CMK (cell line): ENCODE measurements at places on chromosomes 4 and X.

DNA sequence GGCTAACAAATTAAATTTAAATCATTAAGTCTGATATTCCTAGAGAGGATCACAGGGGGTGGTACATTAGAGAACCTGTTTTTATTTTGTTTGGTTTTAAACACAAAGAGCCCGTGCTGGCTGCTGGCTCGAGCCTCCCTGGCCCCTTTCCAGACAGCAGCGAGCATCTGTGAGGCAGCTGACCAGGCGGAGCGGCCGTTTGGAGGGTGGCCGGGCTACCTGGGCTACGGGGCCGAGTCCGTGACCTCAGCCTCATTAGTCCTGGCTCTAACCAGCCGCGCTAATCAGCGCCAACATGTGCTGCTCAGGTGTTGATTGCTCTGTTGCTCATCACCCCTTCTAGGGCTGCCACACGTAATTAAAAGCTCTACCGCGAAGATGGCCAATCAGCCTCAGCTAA, 35.3 kb downstream of the DCTD start:
- DNase-seq = no peak

GRCh38 chrX:21840193-21840545, 752 bp downstream of the MBTPS2 start:
- DNase-seq = no peak

DNA sequence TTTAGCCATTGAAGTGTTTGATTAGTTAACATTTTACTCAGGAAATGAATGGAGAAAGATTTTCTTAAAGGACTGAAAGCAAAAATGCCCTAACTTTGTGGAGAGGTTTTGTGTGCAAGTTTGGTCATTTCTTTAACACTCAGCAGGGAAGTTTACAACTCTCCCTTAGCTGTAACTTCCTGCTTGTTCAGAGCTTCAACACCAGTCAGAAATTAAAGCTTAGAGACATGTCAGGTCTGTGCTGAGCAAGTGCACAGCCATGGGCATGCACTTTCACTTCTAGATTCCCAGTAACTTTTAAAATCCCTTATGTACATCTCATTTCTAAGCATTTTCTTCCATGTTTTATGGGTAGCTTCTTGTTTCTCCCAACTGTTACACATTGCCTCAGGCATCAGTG, 326.0 kb downstream of the ACTRT1 start:
- DNase-seq = no peak

DNA sequence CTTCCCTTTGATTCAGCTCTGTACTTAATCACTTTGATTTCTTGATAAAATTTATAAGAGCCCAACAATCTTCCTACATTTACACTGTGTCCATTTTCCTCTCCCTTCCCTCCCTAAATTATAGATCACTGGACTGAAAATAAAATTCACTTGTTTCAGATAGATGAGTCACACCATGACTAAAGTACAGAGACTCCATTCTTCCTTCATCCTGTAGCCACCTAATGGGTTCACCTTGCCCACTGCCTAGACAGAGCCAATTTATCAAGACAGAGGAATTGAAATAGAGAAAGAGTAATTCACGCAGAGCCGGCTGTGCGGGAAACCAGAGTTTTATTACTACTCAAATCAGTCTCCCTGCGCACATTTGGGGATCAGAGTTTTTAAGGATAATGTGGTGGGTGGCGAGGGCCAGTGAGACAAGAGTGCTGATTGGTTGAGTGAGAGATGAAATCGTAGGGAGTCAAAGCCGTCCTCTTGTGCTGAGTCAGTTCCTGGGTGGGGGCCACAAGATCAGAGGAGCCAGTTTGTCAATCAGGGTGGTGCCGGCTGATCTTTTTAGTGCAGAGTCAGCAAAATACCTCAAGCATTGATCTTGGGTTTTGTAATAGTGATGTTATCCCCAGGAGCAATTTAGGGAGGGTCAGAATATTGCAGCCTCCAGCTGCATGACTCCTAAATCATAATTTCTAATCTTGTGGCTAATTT, 71.3 kb upstream of the MED14 start:
- no peak for DNase-seq

DNA sequence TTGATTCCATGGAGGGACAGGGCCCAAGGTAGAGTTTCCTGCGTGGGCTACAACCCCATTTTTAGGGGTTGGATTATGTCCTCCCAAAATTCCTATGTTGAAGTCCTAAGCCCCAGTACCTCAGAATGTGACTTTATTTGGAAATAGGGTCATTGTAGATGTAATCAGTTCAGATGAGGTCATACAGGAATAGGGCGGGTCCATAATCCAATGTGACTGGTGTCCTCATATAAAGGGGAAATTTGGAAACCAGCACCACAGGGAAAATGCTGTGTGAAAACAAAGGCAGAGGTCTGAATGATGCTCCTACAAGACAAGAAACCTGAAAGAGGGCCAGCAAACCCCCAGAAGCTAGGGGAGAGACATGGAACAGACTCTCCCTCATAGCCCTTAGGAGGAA, 31.1 kb upstream of the MAMLD1 start:
- no peak for DNase-seq

DNA sequence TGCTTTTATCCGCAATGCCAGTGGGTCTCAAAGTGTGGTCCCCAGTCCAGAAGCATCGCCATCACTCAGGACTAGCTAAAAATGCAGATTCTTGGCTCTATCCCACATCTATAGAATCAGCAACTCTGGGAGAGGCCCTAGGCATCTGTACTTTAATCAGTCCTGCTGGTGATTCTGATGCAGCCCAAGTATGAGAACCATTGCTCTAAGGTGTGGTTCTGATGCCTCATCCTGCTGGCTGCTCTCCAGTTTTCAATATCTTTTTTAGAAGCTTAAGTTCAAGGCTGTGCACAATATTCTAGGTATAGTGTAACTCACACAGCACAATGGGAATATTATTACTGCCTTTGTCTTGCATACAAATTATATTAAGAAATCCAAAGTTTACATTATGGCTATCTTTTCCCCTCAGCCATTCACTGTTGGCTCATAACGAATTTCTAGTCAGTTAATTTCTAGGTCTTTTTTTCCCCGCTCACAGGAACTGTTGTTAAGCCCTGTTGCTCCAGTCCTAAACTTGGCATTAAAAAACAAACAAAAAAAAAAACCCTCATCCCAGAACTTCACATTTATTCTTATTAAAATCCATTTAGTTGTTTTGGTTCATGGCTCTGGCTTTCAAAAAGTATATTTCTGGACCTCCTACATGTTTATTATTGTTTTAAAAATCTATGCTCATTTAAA, 109.1 kb downstream of the PHEX start:
- DNase-seq = no peak

DNA sequence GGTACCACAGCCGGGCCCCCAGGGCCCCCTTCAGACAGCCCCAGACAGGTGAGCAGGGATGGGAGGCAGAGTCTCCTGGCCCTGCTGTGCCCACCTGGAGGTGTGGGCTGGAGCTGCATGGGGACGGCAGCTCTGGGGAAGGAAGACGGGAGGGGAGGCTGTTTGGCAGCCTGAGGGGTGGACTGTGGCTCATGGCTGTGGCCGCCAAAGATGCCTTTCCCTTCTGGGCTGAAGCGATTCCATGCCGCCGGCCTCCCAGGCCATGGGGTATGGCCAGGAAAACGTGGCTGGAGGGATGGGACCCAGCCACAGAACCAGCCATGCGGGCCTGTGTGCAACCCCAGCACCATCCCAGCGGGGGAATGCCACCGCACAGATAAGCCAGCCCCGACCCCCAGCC, 65.7 kb downstream of the FAM53A start:
- no peak for DNase-seq

GRCh38 chr4:26178854-26179253, 142.0 kb upstream of the RBPJ start:
- DNase-seq = no peak

DNA sequence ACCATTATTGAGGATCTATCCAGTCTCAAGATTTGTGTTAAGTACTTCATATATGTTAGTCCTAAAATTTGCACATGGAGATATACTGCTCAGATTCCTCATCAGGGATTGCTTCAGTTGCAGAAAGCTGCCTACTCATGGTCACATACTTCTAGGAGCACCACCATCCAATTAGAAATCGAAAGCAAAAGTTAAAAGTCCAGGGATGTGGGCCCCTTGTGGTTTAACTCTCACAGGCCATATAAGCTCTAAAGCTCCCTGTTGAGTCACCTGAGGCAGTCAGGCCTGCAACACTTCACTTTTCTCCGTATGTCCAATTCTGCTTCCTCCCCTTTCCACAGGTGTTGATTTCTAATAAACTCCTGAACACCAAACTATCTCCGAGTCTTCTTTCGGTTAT, 84.2 kb downstream of the CNOT6L start:
- DNase-seq = no peak

DNA sequence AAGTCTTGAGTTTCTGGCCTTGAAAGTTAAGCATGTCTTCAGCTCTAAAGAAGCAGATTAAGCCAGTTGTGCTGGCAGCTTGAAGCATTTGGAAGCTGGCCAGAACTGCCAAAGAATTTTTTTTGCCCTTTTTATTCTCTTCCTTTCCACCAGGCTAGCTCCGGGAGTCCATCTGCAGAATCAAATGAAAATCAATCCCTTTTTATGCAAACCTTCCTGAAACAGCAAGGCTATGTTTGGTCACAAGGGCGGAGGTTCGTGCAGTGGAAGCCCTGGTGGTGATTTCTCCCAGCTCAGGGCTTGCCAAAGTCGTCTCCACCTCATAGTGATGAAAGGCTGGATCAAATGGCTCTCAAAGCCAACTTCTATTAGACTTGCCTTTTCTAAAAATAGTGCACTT, 21.6 kb upstream of the C4orf54 start:
- DNase-seq = no peak

- DNase-seq = no peak
Observed at GRCh38 chrX:15493118-15493962, at the start of gene PIR. Gene PIR, minus strand, starts transcription at chrX:15493333. Its CDS starts 2,076 bp downstream, at chrX:15491257.

- no peak for DNase-seq
Observed at GRCh38 chrX:111216293-111216801, 53.9 kb downstream of the CAPN6 start.
